ENCODE measurements at places on chromosomes 12 and 14. TPM values are rescaled to one million over a fixed set of nuclear protein-coding genes. Genes with fewer than 3 reads are reported as not detected.

ATP6V1D gene
- 18.6 TPM for total RNA-seq

CELA1 gene
- total RNA-seq: not detected

GMPR2 gene
- 78.9 TPM for total RNA-seq

CAPZA3 gene
- not detected for total RNA-seq

PLEKHG3 gene
- 0.27 TPM for total RNA-seq

PPM1H gene
- total RNA-seq: 15.1 TPM

KRT74 gene
- not detected for total RNA-seq

ASCL1 gene
- total RNA-seq: not detected

ADAM21 gene
- 0.27 TPM for total RNA-seq

FZD10 gene
- total RNA-seq: under 0.01 TPM

CD9 gene
- 70.0 TPM for total RNA-seq

TSPAN19 gene
- not detected for total RNA-seq

TPPP2 gene
- total RNA-seq: not detected

PTGDR gene
- 0.27 TPM for total RNA-seq

RFX4 gene
- total RNA-seq: not detected

AQP2 gene
- total RNA-seq: under 0.01 TPM

LIN52 gene
- 4.0 TPM for total RNA-seq

DNA sequence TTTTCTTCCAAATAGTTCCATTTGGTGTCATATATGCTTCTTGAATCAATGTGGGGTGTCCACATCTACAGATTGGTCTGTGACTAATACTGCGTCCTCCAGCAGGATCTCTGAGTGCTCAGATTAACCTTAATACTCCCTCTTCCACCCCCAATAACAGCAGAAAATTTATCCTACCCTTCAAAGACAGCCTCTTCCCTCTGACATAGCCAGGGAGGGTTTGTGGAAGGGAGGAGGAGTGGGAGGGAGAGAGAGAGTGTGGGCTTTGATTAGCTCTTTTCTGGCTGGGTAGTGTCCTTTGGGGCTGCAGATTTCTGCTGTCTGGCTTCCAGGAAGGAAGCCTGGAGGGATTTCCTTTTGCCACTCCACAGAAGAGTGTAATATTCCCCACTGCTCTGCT, 220.7 kb downstream of the TTC6 start:
- DNase-seq: no peak

GRCh38 chr14:72104011-72104613, 171.9 kb downstream of the RGS6 start:
- no peak for DNase-seq

DNA sequence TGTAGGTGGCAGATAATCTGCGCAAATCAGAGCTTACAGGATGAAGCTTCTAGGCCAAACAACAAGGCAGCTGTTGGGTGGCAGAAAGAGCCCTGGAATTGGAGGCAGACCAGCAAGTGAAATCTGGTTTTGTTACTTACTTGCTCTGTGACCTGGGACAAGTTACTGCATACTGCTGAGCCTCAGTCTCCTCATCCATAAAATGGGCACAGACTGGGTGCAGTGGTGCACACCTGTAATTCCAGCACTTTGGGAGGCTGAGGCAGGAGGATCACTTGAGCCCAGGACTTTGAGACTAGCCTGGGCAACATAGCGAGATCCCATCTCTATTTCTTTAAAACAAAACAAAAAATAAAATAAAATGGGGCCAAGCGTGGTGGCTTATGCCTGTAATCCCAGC, 31.4 kb upstream of the COX6A1 start:
- no peak for DNase-seq

DNA sequence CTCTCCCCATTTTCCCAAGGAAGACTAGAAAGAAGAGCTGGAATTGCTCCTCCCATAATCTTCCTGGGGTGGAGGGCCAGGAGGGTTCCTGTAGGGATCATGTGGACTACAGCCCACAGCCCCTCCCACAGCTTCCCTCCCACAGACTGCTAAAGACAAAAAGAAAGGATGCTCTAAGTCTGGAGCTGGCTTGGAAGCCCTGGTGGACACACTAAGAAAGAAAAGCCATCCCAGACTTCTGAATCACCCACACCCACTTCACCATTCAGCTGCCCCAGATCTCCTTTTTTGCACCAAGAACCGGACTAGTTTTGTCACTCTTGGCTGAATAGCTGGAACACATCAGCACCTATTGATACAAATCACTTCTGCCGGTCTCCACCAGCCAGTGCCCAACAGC, 56.8 kb upstream of the PLXNC1 start:
- no peak for DNase-seq

GRCh38 chr12:4221258-4221620, 52.3 kb upstream of the CCND2 start:
- no peak for DNase-seq

- no peak for DNase-seq
These were observed 29.5 kb upstream of the CNOT2 start for GRCh38 chr12:70213707-70214106.

GRCh38 chr14:77051116-77051515, 22.6 kb upstream of the IRF2BPL start:
- DNase-seq: no peak

DNA sequence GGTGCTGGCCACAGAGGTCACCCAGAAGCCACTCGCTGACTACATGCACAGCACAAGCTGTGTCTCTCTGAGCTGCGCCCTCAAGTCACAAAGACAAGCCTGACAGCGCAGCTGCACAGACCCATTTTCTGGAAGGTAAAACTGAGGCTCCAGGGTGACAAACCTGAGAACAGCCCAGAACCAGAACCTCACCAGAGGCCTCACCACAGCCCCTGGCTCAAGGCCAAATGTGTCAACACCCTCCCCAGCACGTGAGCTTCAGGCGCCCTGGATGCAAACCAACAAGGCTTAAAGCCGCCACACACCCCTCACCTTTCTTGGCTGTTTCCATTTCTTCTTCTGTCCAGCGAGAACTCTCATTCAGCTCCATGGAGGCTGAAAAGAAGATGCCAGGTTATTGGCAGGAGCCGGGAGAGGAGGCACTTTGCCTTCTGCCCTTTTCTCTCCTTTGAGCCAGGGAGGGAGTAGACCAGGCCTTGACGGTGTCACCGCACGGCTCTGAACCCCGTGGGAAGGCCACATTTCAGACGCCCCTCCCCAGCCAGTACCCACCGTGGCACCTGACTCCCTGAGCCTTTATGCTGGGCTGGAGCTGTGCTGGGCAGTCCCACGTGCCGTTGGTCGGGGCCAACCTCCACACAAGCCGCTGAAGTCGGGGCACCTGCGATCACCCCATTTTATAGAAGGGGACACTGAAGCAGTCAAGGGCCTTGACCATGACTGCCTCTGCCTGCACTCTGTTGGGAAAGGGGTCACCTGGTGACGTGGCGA, 103.1 kb downstream of the RFLNA start:
- DNase-seq: no peak

GRCh38 chr12:123671876-123672275, 963 bp downstream of the TCTN2 start:
- no peak for DNase-seq

DNA sequence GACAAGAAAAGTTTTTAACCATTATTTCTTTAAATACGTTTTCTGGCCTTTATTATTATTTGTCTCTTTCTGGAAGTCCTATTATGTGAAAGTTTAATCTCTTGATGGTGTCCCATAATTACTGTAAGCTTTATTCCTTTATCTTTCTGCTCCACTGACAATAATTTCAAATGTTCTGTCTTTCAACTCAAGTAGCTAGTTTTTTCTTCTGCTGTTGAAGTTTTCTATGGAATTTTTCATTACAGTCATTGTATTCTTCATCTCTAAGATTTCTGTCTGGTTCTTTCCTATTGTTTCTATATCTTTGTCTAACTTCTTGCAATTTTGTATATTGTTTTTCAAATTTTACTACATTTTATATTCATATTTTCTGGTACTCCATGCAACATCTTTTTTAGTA, 173.6 kb upstream of the MGAT4C start:
- no peak for DNase-seq

DNA sequence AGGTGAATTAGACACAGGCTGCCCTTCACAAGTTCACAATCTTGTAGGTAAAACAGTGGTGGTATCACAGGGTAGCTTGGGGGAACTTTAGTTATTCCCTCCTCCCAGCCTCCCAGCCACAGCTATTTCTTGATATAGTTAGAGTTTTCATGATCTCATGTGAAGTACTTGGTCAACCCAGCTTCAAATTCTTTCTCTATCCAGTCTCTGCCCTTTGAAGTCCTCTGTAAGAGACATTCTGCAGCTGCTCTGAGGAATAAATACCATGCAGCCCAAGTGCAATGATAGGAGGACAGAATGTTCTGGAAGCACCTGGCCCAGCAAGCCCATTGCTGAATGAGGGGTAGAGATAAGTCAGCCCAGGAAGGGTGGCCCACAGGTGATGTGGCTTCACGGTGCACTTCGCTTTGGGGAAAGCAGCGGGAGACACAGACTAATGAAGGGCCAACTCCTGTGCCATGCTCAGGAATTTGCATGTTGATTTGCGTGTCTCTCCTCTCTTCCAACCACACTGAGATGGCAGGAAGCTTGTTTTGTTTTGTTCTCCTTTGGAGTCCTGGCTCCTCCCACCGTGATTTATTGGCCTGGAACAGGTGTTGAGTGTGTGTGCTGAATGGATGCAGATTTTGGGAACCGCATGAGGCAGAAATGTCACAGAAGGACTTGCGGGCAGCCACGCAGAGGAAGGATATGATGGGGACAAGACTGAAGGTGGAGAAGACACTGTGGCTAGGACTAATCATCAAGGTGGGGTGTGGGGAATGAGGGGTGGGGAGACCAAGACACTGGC, 8.0 kb upstream of the TXNRD1 start:
- DNase-seq: no peak

- DNase-seq: peak; percentile 9
These were observed 310.1 kb downstream of the SYT1 start for GRCh38 chr12:79174626-79175025.

GRCh38 chr12:12010277-12011039, 60.3 kb upstream of the BCL2L14 start:
- peak; percentile 97 for DNase-seq

GRCh38 chr12:89101440-89101839, 250.9 kb downstream of the DUSP6 start:
- no peak for DNase-seq

GRCh38 chr12:71719647-71720370, 33.9 kb downstream of the TMEM19 start:
- DNase-seq: no peak

DNA sequence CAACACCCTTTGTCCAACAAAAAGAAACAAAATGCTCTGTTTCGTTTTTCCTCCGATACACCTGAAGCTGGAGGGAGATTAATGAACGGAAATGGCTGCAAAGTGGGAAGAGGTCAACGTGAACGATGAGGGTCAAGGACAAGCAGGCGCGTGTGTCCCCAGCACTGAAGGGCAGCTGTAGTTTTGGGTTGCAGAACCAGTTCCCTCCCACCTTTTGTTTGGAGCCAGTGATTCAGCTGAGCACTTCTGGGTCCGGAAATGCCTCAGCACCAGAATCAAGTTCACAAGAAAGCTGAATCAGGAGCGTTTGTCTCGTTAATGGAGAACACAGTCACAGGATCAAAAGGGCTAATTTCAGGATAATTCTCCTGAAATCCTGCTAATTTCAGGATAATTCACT, 51.1 kb upstream of the PWP1 start:
- no peak for DNase-seq

DNA sequence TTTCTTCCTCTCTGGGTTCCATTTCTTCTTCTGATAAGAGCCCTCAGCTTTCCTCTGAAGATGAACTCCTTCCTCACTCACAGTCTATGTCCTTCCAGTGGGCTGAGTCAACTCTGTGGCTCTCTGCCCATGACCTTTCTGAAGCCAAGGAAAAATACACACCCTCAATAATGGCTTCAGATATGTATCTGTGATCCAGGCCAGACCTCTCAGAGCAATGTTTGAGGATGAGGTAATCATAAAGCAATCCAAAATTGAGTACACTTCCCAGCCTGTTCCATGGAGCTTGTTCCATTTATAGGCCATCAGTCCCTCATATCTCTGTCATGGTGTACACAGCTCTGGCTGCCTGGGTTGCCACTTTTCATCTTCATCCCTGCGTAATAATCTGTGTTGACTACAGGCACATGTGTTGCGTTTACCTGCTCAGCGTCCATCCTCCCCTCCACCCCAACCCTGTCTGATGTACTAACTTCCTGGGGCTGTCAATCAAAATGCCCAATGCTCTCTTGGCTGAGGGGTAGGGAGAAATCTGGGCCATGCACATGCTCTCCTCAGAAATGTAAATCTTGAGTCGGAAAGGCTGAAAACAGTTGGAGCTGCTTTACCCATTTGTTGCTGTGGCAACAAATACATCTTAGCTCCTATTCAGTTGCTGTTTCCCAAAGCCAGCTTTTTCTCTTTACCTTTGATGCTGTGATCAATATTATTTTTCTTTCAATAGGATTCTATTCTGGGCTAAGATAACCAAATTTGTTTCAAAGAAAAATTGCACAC, 377.8 kb upstream of the TMEM132C start:
- DNase-seq: no peak

- no peak for DNase-seq
These were observed 41.5 kb downstream of the PITPNM2 start for GRCh38 chr12:123109319-123109772.

DNA sequence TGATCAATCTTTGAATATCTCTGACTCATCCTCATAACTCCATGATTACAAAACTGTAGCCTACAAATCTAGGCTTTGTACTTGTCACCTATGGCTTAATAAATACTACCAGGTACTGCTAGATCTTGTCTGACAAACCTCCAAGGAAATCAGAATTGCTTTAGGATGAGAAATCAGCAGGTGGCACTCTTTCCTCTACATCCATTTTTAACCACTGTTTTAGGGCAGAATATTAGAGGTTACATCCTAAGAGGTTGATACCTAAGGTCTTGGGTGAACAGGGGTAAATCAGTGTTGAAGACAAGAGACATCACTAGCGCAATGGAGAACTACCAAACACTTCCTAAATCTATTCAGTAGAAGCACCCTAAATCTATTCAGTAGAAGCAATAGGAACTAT, 63.1 kb upstream of the SOX5 start:
- DNase-seq: peak; percentile 13

- DNase-seq: peak; percentile 19
These were observed 1.9 kb downstream of the TMEM263 start for GRCh38 chr12:106957583-106957982.

GRCh38 chr14:60278350-60278749, 29.3 kb downstream of the PPM1A start:
- no peak for DNase-seq

DNA sequence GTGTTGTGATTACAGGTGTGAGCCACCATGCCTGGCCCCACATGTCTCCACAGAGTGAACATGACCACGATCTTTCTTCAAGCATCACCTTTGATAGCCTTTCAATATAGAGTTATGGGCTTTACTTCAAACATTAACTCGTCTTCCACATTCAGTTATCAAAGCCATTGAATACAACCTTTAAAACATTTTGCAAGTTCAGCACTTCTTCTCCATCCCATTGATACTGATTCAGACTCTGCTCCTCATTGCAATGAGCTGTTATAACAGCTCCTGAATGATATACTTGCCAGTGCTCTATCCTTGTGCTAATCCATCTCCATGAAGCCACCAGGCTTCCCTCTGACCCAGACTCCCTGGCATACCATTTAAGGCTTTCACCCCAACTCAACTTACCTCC, 223.5 kb upstream of the EEA1 start:
- no peak for DNase-seq

GRCh38 chr12:5720381-5721005, 224.6 kb downstream of the ANO2 start:
- no peak for DNase-seq

GRCh38 chr14:21671371-21671770, 2.2 kb downstream of the OR4E1 start:
- DNase-seq: no peak

GRCh38 chr12:27572486-27573255, 48.7 kb downstream of the PPFIBP1 start:
- DNase-seq: no peak
